Stimulated activated CD8-positive, alpha-beta memory T cell treated with anti-CD3 and anti-CD28 coated beads, Interleukin-2, amount 100 ng/mL, for 1 hour (primary cell): ENCODE measurements at places on chromosomes 16 and 17.

GRCh38 chr17:37737971-37738370 is 6.9 kb downstream of the HNF1B start:
- no peak for DNase-seq

GRCh38 chr16:68072038-68072695 is 13.0 kb upstream of the NFATC3 start:
- no peak for DNase-seq

- no peak for DNase-seq
Observed at GRCh38 chr16:88723507-88723887, 17.2 kb downstream of the CTU2 start.

GRCh38 chr16:81238296-81239011 is at the start of gene BCO1:
Gene BCO1, plus strand, starts transcription at chr16:81238689. Its CDS starts 220 bp downstream, at chr16:81238909.
- DNase-seq: no peak

DNA sequence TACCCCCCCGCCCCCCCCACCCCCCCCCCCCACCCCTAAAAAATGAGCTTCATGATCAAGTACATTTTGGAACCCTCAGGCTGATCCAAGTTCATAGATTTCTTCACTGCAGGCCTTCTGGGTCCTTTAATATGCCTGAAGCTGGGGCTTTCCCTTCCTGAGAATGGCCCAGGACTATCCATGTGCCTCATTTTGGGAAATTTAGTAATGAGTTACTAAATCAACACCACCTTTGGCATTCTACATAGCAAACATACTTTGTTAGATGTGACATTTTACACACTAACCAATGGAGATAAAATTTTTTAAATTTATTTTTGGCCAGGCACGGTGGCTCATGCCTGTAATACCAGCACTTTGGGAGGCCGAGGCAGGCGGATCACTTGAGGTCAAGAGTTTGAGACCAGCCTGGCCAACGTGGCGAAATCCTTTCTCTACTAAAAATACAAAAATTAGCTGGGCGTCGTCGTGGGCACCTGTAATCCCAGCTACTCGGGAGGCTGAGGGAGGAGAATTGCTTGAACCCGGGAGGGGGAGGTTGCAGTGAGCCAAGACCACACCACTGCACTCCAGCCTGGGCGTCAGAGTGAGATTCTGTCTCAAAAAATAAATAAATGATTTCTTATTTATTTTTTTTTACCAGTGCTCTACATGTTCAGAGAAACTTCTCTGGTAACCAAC is 14.0 kb downstream of the HERPUD1 start:
- DNase-seq: no peak

DNA sequence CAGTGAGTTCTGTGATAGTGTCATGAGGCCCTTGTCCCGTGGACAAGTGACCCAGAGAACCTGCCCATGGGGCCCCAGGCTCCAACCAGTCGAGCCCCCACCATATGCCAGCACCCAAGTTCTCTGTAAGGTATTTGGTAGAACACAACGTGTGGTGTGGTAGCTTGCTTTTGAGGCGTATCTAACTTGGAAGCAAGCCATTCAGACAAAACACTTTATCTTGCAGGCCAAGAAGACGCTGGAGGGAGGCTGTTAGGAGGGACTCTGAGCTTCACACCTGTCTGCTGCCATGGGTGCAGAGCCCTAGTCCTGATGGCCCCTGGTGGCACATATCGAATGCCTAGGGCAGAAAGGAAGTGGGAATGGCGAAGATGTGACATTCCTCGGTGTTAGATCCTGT is 1.6 kb downstream of the NDUFAF8 start:
- no peak for DNase-seq

GRCh38 chr17:17884391-17885357 is 47.9 kb upstream of the SREBF1 start:
- no peak for DNase-seq

GRCh38 chr16:57526498-57526897 is 9.9 kb downstream of the CCDC102A start:
- no peak for DNase-seq

DNA sequence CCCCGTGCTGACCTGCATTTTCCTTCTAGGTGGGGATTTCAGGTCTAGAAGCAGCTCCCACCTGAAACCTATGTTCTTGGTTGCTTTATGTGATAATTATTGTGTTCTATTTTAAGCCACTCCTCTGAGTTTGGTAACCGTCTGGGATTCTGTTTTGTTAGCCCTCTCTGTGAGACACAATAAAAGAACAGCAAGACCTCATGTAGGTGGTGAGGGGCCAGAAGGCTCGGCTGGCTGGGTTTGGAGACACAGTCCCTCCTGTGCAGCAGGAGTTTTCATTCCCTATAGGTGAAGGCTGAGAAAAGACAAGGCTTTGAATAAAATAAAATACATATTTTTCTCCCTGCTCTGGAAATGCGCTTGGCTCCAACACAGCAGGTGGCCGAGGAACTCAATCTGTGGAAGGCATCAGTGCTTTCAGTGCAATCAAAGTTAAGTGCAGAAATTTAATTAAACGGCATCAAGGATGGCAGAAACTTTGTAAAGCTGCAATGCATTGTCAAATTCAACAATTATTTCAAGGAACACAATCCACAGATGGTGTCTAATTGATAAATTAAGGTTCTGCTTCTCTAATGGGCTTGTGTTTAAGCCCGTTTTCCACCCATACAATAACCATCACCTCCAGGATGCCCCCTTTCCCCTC is 107.8 kb downstream of the MSI2 start:
- DNase-seq: no peak

DNA sequence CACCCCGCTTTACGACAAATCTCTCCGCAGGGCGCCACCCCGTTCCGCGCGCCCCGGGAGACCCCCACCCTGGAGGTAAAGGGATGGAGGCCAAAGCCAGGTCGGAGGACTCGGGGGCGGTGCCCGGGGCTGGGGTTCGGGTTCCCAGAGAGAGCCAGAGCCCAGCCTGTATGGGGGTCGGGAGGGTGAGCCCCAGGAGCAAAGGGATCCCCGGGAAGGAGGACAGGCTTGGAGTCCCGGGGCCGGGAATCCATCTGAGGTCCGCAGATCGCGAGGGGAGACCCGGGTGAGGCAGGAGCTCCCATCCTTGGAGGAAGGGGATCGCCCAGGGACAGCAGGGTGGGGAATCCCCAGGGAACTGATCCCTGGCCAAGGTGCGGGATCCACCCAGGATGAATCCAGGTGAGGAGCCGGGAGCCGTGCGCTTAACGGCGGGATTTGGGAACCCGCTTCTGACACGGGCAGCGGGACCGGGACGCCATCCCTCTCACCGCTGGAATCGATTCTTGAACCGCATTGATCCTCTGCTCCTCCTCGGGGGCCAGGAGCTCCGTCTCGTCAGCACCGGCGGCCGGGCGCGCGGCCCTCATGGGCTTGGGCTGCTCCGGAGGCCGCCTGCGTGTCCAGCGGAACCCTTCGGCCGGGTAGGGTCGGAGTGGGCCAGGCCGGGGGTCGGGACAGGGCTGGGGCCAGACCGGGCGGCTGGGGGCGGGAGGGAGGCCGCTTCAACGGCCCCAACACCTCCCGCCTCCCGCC is at the start of gene MMD:
Gene MMD, minus strand, starts transcription at position 657 of the 756 bp plus-strand sequence. Its CDS starts 140 bp downstream, at position 517.
- no peak for DNase-seq

DNA sequence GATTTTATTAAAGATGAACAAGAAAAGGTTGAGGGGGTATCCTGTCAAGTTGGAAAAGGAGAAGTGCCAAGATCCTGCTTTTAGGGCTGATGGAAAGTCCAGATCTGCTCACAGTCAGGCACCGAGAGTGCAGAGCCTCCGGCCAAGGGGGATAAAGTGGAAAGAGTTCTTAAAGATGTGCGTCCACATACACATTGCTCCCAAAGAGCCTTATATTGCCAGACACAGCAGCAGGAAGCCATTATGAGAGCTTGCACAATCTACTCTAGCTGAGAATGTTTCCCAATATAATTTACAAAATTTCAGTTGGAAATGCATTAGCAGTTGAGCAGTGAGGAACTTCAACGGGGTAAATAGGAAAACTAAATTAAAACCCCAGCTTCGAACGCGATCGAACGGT is 95.6 kb downstream of the SALL1 start:
- DNase-seq: no peak

DNA sequence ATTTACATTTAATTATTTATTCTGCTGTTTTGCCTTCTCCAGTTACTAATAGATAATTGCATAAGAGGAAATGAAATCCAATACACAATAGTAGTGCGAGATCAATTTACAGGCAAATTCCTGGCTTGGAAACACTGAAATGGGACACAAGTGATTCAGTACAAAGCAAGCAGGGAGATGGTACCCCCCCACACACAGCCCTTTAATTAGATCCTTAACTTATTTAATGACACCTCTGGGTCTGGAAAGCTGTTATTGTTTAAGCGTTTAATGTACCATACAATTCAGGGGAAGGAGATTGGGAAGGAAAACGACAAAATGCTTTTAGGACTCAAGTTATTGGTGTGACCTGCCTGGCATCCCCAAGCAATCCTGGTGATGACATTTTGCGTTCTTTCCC is 318.2 kb downstream of the NPIPA8 start:
- DNase-seq: no peak
